ENCODE measurements at places on chromosomes 16 and 17. TPM values are rescaled to one million over a fixed set of nuclear protein-coding genes. Genes with fewer than 3 reads are reported as not detected.

DNA sequence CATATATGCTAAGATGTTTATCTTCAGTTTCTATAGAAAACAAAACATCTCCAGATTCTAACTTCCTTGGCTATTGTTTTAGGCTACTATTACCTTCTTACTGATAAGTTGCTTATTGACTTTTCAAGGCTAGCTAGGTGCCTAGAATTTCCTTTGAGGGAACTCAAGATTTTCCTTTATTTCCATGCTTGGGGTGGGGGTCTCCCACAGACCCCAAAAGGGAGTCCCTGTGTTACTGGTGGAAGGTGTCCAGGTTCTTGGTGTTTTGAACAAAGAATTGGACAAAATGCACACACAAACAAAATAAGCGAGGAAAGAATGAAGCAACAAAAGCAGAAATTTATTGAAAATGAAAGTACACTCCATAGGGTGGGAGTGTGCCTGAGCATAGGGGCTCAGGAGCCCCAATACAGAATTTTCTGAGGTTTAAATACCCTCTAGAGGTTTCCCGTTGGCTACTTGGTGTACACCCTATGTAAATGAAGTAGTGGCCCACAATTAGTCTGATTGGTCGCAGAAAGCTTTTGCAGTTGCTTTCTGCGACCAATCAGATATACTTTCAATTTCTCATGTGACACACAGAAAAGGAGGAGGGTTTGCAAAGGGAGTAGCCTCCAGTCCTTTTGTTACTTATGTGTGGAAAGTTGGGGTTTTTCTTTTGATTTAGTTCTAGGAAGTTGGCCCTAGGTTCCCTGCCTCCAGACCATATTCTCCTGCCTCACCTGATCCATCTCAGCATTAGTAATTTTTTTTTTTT lies 67.5 kb downstream of the MARF1 start:
- no peak for DNase-seq

TBC1D26 gene
- polyA plus RNA-seq: 0.28 TPM

PRR35 gene
- not detected for polyA plus RNA-seq

GPR142 gene
- 0.97 TPM for polyA plus RNA-seq
